Activated T-helper 17 cell treated with anti-CD3 and anti-CD28 coated beads, Interleukin-2, amount 50 U/mL, for 72 hours (primary cell): ENCODE measurements at places on chromosomes 11 and 22. TPM values are rescaled to one million over a fixed set of nuclear protein-coding genes. Genes with fewer than 3 reads are reported as not detected.

The MED19 gene
- 10.9 TPM for total RNA-seq

The GLYAT gene
- total RNA-seq: not detected

The MYOD1 gene
- total RNA-seq: not detected

The MPZL2 gene
- total RNA-seq: 2.8 TPM

The TEX54 gene
- total RNA-seq: 0.82 TPM

The C11orf91 gene
- total RNA-seq: not detected

The TENM4 gene
- 0.15 TPM for total RNA-seq

The STX5 gene
- total RNA-seq: 32.0 TPM

The OR4A16 gene
- not detected for total RNA-seq

The ELFN2 gene
- 0.24 TPM for total RNA-seq

The NDUFA6 gene
- total RNA-seq: 59.1 TPM

The DCHS1 gene
- 1.5 TPM for total RNA-seq

The LYVE1 gene
- total RNA-seq: not detected

The ARRB1 gene
- 14.7 TPM for total RNA-seq

The BAD gene
- total RNA-seq: 21.5 TPM

The APOL6 gene
- total RNA-seq: 23.0 TPM

The SCGB1A1 gene
- not detected for total RNA-seq

The CABP4 gene
- total RNA-seq: 0.32 TPM

The ADAMTS8 gene
- not detected for total RNA-seq

The GRM5 gene
- not detected for total RNA-seq

The TRIM51 gene
- not detected for total RNA-seq
